ENCODE measurements at places on chromosomes 12 and 14. TPM values are rescaled to one million over a fixed set of nuclear protein-coding genes. Genes with fewer than 3 reads are reported as not detected.

Gene FGF6
- total RNA-seq = not detected

GRCh38 chr14:74516451-74517160, 23.0 kb downstream of the ISCA2 start:
- H3K27ac ChIP-seq = no peak overlapping the region
- H3K27me3 ChIP-seq = no peaks in the 10 kb centered on the region
- no peaks in the 10 kb centered on the region for H3K36me3 ChIP-seq
- H3K4me3 ChIP-seq = no peak overlapping the region
- H3K4me1 ChIP-seq = no peaks in the 10 kb centered on the region

GRCh38 chr14:68735856-68736255, 57.0 kb downstream of the ZFP36L1 start:
- no peaks in the 10 kb centered on the region for H3K36me3 ChIP-seq
- DNase-seq = no peak
- H3K4me3 ChIP-seq = no peak overlapping the region
- H3K27me3 ChIP-seq = no peaks in the 10 kb centered on the region

DNA sequence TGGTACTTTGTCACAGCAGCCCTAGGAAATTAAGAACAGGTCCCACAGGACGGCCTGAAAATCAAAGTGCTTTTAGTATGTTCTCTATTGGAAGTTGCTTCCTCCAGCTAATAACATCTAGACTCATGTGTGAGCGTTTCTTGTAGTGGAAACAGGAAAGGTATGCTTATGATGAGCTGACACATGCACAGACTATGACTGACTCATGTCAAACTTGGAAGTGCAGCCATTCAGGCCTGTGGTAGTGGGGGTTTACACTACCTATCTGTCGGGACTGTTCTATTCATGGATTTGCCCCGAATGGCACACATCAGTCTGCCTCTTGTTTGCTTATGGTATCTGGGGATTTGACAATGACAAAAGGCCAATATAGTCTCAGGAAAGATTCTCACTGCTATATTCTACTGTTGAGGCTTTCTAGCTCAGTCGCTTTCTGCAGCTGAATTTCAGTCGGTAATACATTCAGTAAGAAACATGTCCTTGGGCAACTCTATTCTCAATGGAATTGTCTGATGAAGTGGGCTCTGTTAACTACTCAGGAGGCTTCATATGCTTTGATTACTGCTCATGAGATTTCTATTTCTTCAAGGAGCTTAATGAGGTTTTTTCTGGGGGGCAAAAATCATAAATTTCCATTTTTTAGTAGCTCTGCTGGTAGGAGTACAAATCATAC, 270.3 kb upstream of the DAAM1 start:
- no peak overlapping the region for H3K27ac ChIP-seq
- no peaks in the 10 kb centered on the region for H3K27me3 ChIP-seq
- no peaks in the 10 kb centered on the region for H3K36me3 ChIP-seq
- no peaks in the 10 kb centered on the region for H3K4me1 ChIP-seq

DNA sequence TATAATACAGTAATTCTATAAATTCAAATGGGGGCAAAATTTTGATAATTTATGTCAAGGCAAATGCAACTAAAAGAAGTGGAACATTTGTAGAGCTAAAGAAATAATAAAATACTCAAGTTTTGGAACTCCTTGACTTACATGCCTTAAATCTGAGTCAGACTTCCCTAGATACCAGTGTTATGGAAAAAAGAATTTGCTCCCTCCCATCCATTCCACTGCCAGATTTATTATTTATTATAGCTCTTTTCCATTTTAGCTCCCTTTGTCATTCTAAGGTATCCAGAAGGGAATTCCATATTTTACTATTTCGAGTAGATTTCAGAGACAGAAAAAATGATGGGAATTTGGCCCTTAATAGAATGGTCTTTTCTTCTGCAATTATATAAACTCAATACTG, 44.0 kb downstream of the RHOJ start:
- no peaks in the 10 kb centered on the region for H3K27me3 ChIP-seq
- no peaks in the 10 kb centered on the region for H3K4me1 ChIP-seq
- no peak for DNase-seq
- no peak overlapping the region for H3K4me3 ChIP-seq
- H3K36me3 ChIP-seq = no peaks in the 10 kb centered on the region
- no peak overlapping the region for H3K27ac ChIP-seq
